ENCODE measurements at places on chromosomes 4 and X.

DNA sequence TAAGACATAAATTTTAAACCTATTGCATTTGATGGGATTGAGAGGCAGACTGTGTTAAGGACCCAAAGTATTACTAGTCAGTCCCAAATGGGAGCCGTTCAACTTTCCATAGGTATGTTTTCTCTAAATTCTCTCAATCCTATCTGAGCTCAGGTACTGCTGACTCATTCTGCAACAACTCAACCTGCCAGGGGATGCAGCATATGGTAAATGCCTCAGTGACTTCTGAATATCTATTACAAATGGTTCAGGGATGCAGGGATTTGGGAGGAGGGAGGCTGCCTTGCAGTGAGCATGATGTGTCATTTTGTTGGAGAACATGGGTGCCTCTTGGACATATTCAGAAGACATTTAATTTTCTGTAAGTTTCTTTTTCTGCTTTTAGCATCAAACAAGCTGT is 97.3 kb downstream of the HDAC8 start:
- no peak for DNase-seq

GRCh38 chr4:3384391-3384770 is 57.4 kb upstream of the HGFAC start:
- peak; percentile 72 for DNase-seq

GRCh38 chr4:82786828-82787227 is 11.8 kb downstream of the SCD5 start:
- DNase-seq: no peak

DNA sequence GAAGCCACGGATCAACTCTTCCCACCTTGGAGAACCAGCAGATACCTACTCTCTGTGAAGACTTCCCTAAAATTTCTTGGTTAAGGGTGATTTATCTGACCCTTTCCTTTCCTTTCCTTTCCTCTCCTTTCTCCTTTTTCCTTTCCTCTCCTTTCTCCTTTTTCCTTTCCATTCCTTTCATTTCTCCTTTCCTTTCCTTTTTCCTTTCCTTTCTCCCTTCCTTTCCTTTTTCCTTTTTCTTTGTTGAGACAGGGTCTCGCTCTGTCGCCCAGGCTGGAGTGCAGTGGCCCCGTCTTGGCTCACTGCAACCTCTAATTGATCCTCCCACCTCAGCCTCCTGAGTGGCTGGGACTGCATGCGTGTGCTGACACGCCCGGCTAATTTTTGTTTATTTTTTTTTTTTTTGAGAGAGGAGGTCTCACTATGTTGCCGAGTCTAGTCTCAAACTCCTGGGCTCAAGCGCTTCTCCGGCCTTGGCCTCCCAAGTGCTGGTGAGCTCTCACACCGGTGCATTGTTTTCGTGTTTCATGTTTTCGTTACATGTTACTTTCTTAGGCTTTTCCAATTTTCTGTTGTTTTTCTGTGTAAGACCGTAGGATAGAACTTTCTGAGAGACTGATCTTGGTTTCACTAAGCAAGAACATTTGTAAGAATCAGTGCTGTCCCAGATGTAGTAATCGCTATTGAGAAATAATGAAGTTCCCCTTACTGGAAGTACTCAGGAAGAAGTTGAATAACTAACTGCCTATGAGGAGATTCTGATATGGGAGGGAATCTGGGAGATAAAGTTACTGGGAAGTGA is 2.0 kb downstream of the TMEM165 start:
- DNase-seq: no peak

- no peak for DNase-seq
Observed at GRCh38 chr4:140162596-140162995, 8.6 kb upstream of the MAML3 start.

GRCh38 chr4:1572521-1572920 is 111.6 kb downstream of the FAM53A start:
- DNase-seq: no peak

DNA sequence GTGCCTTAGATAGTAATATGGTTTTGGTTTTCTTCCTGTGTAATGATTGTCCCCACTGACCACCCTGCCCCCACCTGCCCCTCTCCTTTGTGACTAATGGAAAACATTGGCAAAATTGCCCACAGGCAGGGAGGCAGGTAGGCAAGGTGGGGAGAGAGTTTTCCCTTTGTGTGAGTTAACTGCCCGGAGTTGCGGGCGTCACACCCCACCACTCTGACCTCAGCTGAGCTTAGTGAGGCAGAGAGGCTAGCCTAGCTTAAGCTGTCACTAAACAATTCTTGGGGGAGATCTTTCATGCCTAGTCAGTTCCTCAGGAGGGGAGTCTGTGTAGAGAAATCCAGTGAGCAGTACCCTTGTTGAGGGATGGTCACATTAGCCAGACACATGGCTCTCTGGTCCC is 245.3 kb downstream of the BCOR start:
- no peak for DNase-seq

DNA sequence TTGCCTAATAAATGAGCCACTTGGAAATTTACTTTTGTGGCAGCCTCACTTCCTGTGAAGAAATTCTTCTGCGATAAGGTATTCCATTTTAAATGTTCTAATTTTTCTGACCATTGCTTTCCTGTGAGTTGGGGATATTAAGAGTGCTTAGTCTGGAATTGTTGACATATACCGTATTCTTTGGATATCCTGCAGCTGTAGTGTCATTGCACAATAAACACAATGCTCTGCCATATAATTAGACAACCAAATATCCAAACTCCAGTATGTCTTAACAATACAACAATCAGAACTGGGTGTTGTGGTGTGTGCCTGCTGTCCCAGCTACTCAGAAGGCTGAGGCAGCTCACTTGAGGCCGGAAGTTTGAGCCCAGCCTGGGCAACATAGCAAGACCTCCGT is 99.4 kb downstream of the LUZP4 start:
- no peak for DNase-seq
